Endothelial cell of umbilical vein (primary cell): ENCODE measurements at places on chromosomes 5 and 9. TPM values are rescaled to one million over a fixed set of nuclear protein-coding genes. Genes with fewer than 3 reads are reported as not detected.
A peak's percentile ranks its signal among the peaks of the same experiment; 100 is the strongest.

DNA sequence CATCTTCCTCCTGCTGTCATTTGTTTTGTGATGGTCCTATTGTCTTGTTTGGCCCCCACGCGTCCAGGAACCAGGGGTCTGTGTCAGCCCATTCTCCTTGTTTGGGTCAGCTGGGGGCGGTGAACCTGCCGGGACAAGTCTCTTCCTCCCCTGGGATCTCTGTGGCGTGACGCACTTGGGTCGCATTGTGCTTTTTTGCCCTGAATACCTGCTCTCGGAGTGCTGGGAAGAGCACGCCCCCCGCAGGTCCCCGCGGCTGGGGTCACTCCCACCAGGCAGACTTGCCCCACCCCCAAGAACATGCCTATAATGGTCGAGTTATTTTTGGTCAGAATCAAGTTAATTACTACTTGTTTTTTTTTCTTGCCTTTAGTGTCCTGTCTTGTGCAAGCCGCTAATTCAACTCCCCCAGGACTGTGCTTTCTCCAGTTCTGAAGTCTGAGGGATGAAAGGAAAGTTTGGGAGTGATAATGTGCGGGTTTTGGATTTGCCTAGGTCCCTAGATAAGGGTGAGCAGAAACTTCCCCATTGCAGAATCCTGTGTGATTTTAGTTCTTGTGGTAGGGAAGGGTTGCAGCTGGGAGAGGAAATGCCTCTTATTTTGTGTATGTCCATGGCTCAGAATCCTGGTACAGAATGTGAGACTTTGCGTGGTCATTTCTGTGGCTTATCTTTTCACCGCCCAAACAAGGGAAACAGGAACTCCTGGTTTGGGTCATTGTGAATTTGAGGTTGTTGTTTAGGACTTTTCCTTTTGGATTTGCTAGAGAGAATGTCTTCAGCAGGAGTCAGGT lies 789 bp downstream of the ACER2 start:
- peak; percentile 43 for DNase-seq

- DNase-seq, result no peak
Measured at GRCh38 chr5:113190347-113190746, 213.7 kb downstream of the DCP2 start.

DNA sequence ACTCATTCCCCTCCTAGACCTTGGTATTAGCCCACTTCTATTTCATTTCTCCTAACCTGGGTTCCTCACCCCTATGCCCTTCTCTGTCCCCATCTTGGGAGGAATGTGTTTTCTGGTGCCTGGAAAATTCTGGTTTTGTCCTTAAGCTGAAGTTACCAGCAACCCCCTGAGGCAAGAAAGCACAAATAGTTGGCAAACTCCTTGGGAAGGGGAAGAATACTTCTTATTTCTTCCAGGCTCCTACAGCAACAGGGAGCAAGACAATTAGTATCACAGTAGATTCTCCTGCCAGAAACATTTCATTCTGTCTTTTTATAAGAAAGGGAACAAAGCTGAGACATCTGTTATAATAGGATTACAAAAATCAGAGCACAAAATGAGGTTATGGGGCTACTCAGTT lies 142.5 kb downstream of the SNCAIP start:
- DNase-seq, result no peak

GRCh38 chr9:101880846-101881245 lies 142.4 kb upstream of the GRIN3A start:
- no peak for DNase-seq

DNA sequence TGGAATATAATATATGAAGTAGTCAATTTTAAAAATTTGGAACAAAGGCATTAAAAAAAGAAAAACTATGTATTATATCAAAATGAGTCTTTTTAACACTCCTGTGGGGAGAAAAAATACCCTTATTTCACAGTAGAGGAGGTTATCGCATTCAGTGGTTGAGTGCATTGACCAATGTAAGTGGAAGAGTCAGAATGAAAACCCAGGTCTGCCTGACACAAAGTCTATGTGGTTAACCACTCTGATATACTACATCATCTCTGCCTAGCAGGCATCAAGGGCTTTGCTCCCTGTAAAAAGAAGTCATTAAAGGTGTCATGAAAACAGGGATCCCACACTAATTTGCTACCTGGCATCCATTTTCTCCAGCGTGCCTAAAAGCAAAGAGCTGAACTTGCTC lies 417.2 kb upstream of the C9orf72 start:
- DNase-seq, result no peak

DNA sequence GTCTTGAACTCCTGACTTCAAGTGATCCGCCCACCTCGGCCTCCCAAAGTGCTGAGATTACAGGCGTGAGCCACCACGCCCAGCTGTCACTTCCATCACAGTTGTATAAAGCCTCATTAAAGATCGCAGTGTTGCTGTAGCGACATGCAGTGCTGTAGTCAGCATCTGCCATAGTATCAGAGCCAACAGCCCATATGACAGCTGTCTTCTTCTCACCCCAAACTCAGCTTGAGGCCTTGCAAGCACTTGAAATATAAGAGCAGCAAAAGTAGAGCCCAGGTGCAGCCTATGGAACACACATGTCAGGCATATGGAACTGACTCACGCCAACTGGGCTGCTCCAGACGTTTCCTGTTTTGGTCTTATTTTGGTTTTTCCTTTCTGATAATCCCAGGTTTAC lies 167.8 kb downstream of the TRIO start:
- DNase-seq, result no peak

DNA sequence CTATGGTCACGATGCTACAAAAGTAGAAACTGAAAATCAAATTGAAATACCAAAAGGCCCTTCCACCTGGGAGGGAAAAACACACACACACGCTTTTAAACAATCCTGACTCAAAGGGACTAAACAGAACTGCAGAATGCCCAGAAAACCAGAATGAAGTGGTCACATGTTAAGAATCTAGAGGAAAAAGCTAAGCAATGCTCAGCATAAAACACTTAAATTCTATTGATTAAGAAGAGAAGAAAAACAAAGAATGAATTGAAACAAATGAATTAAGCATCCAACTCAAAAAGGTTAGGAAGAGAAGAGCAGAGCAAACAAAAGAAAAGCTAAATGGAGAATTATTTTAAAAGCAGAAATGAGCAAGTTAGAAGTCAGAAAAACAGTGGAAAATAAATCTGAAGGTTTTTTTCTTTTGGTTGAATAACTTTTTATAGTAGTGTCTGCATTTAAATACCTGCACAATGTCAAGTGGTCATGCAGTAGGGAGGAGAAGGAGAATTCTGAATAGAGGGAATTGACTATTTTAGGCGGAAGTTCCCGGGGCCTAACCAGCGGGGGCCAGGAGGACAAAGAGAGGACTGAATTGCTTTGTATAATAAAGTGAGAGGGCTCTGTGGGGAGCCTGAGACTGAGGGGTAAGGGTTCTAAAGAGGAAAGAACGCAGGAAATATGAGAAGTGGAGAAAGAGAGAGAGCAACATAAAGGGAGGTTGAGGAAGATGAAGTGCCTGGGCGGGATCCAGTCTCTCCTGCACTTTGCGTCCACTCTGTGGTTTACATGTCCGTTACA lies 146.8 kb downstream of the ATPSCKMT start:
- no peak for DNase-seq

GRCh38 chr9:96331236-96331947 lies 29.4 kb upstream of the HSD17B3 start:
- no peak for DNase-seq

- DNase-seq, result peak; percentile 78
Measured at GRCh38 chr9:36151316-36152210, 15.0 kb downstream of the GLIPR2 start.

DNA sequence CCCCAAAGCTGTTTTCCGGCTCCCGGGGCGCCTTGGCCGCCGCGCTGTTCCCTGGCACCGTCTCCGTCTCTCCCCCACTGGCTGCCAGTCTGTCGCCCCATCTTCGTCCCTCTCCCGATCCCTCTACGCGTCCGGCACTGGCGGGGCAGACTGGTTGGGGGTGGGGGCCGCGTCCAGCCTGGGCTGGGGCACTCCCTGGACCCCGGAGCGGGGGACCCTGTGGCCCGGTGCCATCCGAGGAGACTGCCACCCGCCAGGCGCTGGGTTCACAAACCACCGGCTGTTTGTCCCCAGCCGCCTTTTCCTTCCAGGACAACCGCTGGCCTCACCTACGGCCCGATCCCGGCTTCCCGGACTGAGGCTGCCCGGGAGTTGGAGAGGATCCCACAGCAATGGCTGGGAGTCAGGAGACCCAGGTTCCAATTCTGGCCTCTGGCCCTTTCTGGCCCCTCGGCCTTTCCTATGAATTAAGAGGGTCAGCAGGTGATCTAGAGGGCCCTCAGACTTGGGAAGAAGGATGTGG lies 1.0 kb upstream of the FIBCD1 start:
- DNase-seq, result no peak

GRCh38 chr5:143676802-143677201 lies 135.2 kb upstream of the HMHB1 start:
- DNase-seq, result no peak

DNA sequence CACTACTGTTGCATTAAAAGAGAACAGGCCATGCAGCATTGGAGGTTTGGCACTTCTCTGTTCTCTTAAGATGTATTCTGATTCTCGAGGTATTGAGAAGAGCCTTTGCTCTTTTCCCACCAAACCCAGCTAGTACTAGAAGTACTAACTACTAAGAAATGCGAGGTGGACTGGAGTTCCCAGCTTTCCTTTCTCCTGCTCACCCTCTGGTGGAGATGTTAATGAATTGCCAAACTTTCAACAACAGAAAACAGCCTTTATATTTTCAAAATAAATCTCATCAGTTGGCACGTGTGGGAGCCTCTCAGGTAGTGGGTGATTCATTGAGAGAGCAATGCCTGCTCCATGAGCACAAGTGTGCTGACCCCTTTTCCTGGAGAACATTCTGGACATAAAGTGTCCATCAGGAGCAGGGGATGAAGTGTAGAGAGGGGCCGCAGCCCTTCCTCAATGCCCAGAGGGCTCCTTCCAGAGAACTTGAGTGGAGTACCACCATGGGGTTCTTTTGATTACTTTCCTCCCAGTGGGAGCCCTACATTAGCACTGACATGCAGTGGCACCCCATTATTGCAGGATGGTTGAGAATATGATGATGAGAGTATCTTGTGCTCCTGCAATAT lies 45.7 kb downstream of the TMEM174 start:
- peak; percentile 10 for DNase-seq

- DNase-seq, result no peak
Measured at GRCh38 chr9:134591082-134591571, 50.5 kb upstream of the COL5A1 start.

GRCh38 chr9:134896834-134897583 lies 16.4 kb downstream of the FCN2 start:
- no peak for DNase-seq

DNA sequence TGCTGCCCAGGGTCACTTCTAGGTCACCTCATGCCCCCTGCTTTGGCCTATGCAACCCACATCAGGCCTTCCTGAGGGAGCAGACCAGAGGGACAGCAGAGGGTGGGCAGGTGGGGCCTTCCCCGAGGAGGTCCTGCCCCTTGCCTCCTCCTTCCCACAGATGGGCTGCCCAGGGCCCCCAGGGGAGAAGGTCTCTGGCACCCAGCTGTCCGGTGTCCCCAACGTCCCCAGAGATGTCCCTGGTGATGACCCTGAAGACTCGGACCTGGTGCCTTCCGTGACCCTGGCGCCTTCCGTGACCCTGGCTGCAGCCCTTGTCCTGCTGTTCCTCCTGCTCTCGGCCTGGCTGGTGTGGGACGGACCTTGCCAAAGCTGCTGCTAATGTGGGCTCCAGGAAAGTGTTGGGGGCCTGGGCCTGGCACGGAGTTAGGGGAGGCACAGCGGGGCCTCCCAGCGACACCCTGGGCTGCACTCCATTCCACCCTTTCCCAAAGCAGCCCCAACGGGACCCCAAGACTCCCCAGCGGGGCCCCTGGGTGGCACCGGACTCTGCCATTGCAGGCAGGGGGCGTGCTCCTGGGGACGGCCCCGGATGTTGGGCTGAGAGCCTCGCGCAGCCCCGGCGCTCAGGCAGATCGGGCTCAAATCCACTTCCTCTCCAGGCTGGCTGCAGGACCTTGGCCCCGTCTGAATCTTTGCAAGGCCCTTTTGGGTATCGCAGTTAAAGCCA lies 6.8 kb upstream of the SLC2A6 start:
- DNase-seq, result no peak

- peak; percentile 69 for DNase-seq
Measured at GRCh38 chr5:66307647-66308241, 163.6 kb downstream of the SREK1 start.

TAF11L10 gene
- not detected in 2 replicates for total RNA-seq

SLC28A3 gene
- total RNA-seq, result not detected in 2 replicates

IRGM gene
- total RNA-seq, result not detected in 2 replicates

RNF224 gene
- not detected in 2 replicates for total RNA-seq

DYNC2I2 gene
- 68.5 and 73.6 TPM in 2 replicates for total RNA-seq

INSL4 gene
- total RNA-seq, result not detected in 2 replicates

LVRN gene
- total RNA-seq, result 0.28 and 0.38 TPM in 2 replicates

NIPAL4 gene
- not detected in 2 replicates for total RNA-seq
